ENCODE measurements at places on chromosomes 5 and 9.

- no peak for DNase-seq
These were observed 46.6 kb downstream of the ATG10 start for GRCh38 chr5:82018462-82018861.

DNA sequence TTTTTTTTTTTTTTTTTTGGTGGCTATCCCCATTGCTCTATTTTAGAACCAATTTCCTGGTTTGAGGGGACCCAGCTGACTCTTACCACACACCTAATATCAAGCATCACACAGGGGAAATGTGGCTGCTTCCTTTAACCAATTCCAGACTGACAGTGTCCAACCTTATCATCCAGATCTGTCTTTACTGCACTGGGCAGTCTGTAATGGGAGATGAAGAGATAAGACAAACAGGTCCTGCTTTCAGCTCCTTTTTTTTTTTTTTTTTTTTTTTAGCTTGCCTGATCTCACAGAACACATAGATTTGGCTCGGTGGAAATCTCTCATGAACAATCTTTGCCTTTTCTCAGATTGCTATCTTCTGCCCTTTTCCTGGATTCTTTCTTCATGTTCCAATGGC is 198.8 kb upstream of the TYRP1 start:
- DNase-seq, result no peak

DNA sequence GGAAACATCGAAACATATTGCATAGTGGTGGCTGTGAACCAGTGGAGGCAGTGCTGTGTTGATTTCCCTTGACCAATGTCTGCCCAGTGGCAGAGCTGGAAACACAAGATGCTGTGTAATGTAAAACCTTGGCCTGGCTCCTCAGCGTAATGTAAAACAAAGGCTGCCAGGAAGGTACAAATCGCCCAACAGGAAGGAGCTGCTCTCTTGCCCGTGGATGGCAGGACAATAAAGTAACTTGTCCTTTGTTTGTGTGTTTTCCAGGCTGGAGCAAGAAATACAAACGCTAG is 143.4 kb downstream of the PALM2AKAP2 start:
- no peak for DNase-seq

GRCh38 chr5:90809311-90810056 is 250.9 kb downstream of the ADGRV1 start:
- no peak for DNase-seq

DNA sequence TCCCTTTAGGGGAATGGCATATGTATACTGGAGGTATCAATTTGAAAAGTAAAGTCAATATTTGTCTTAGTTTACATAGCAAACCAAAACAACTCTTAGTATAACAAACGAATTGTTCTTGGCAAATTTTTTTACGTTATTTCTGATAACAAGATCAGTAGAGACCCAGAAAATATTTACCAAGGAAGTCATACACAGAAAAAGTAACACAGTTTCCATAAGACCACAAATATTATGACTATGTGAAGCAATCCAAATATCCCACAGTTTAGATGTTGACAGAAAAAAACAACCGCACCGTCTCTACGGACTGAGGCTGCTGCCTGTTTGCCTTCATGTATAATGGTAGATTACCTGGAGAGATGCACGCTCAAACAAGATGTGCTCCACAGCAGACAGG is 46.5 kb upstream of the DAPK1 start:
- no peak for DNase-seq

- no peak for DNase-seq
These were observed 47.6 kb downstream of the NSG2 start for GRCh38 chr5:174093123-174093522.

DNA sequence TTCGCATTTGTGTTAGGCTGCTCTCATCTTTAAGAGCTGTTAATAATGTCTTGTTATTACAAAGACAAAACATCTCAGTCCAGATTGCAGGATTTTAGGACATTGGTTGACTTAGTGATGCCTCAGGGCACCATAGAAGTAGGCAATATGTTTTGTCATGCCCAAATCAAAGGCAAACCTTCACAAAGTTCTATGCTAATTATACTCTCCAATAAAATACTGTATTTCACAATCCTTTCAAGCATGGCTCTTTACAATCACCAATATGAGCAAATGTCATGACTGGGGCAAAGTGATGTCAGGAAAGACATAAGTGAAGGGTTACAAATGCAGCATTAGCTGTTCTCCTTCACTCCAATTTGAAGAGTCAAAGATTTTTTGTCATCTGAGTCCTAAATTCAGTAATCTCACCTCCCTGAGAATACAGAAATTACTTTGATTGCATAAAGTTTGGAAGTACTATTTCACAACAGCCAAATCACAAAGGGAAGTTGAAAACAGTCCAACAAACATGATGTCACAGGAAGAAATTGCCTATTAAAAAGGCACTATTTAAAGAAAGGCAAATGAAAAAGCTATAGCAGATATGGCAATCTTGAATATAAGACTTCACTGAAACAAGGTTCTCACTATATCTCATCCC is 303.2 kb downstream of the PRR16 start:
- DNase-seq, result no peak

DNA sequence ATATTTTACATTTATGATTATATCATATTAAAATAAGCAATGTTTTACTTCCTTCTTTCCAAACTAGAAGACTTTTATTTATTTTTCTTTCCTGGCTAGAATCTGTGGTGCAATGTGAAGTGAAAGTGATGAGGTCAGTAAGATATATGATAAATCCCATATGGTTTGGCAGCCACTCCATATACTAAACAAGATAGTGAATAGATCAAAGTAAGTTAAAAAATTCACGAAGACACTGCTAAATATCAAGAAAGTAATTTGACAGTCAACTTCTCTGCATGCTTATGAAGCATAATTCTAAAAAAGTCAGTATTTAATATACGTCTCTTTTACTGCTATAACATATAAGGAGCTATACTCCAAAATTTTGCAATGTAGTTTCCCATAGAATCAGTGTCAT is 972.8 kb downstream of the DTWD2 start:
- no peak for DNase-seq

GRCh38 chr9:32502464-32502863 is 23.5 kb downstream of the RIGI start:
- peak; percentile 14 for DNase-seq

GRCh38 chr5:2570586-2570985 is 180.9 kb downstream of the IRX2 start:
- no peak for DNase-seq

GRCh38 chr5:4945296-4945695 is 194.8 kb upstream of the ADAMTS16 start:
- no peak for DNase-seq

- no peak for DNase-seq
These were observed 7.5 kb downstream of the PLPP7 start for GRCh38 chr9:131296906-131297500.

DNA sequence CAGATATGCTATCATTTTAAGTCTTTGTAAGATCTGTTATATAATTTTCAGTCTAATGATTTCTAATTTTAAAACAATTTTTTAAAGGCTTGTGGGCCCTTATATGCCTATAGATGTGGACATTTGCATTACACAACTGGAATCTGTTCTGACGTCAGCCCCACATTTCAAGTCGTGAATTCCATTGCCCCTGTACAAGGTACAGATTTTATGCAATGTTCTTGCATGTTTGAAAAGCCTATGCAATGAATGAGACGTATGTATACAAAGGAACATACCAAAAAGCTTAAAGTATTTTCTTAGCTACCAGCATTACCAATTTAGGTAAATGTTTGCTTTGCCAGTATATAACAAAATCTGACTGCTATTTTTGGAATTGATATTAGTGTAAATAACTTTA is 77.2 kb downstream of the ITGA1 start:
- no peak for DNase-seq

GRCh38 chr5:150141544-150142184 is 14.0 kb downstream of the PDGFRB start:
- peak; percentile 76 for DNase-seq

- DNase-seq, result no peak
These were observed 84.0 kb downstream of the USP20 start for GRCh38 chr9:129919277-129919676.

DNA sequence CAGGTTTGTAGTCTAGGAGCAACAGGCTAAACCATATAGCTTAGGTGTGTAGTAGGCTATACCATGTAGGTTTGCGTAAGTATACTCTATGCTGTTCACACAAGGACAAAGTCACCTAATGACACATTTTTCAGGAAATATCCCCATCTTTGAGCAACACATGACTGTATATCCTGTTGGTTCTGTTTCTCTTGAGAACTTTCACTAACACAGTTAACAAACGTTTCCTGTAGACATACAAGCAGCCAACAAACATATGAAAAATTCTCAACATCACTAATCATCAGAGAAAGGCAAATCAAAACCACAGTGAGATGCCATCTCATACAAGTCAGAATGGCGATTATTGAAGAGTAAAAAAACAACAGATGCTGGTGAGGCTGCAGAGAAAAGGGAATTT is 68.2 kb downstream of the NR2F1-AS1 start:
- peak; percentile 8 for DNase-seq

- DNase-seq, result no peak
These were observed 16.7 kb downstream of the PSD2 start for GRCh38 chr5:139812323-139812722.

- no peak for DNase-seq
These were observed 57.5 kb downstream of the ZNF510 start for GRCh38 chr9:96720435-96720834.

- DNase-seq, result no peak
These were observed 216.7 kb downstream of the SMARCA2 start for GRCh38 chr9:2231829-2232228.

DNA sequence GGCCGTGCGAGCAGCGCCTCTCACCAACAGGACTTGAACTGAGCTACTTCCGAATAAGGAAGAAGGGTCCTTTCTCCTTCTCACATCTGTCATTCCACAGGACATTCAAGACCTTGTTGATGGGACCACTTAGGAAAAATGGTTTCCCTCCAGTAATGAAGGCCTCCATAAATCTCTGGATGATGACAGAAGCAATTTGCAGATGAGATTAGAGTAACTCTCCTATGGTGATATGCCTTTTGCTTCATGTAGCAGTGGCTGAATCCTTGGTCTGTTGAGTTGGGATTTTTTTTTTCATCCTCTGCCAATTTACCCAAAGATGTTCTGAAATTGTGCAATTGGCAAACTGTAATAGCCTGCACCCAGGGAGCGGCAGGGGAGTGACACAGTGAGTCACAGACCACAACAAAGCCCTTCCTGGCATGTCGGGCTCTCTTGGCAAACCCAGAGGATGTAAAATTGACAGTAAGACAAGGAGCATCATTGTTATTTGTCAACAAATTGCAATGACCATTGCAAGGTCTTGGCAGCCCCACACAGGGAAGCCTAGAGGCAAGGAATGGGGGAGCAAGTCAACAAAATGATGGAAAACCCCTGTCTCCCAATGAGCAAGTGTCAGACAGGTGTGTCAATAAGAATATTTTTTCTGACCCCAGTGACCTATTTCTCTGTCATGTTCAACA is 275.9 kb downstream of the ACTL7B start:
- DNase-seq, result no peak

GRCh38 chr5:175542232-175542965 is 64.0 kb downstream of the SFXN1 start:
- DNase-seq, result no peak

- DNase-seq, result no peak
These were observed 62.2 kb upstream of the PPARGC1B start for GRCh38 chr5:149667829-149668330.

DNA sequence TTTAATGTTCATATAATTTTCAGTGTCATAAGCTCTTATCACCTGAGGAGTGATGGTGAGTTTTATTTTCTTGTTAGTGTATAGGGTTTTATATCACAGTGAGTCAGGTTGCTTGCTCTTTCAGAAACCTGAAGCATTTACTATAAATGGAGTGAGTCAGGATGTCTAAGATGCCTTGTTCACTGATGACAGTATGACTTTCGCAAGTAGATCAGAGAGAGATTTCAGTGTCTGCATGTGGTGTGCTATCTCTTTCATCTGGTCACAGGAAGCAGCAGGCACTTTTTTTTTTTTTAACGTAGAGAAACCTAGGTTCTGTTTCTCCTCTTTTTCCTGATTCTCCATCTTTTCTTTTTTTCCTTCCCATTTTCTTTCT is 237.1 kb downstream of the DMRTA1 start:
- peak; percentile 32 for DNase-seq

DNA sequence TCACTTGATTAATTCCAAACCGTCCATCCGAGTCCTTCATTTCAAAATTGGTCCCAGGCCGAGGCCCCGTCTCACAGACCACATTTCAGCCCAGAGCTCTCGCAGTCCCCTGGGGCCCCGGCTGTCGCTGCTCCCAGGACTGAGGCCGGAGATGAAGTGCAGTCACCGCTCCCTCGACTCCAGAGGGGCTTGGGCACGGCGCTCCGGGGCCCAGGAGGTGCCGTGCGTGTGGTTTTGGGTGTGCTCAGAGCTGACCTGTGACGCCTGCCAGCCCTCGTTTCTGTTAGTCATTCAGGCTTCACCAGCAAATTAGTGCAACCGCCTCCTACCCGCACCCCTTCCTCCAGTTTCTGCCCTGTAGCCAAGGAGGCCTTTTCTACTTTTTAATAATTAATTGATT is 48.7 kb upstream of the PHYKPL start:
- DNase-seq, result no peak

GRCh38 chr5:59600998-59601397 is 292.5 kb downstream of the PDE4D start:
- DNase-seq, result no peak

DNA sequence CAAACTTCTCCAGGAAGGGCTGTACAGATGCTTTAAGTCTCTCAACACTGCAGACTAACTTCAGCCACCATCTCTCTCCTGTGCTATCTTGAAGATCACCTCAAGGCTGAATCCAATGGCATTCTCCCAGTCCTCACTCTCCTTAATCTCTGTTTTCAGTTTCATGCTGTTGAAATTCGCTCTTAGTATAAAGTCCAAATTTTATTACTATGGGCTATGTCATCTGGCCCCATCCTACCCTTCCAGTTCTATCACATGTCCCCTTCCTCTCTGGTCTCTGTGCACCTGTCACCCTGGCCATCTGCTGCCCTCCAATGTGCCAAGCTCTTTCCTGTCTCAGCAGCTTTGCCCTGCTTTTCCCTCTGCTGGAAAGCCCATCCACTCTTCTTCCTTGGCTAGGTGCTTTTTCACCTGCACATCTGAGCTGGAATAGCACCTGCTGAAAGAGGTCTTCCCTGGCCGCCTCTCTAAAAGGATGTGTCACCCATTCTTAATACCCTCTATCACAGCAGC is 284.7 kb upstream of the MAP3K1 start:
- DNase-seq, result no peak

DNA sequence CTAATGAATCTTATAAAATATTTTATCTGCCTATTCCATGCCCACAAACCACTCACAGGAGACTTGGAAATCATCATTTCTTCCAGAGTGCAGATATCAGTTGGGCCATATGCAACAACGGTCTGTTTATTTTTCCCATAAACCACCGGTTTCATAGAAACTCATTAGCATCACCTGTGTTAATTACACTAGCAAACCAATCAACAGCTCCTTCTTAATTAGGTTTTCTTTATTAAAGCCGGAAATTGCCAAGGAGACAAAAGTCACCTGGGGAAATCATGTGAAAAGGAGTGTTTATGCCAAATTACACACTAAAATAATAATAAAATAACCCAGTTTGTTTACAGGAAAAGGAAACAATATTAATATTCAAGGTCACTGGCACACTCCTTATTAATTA is 129.6 kb downstream of the EBF1 start:
- no peak for DNase-seq

Measured in AG08396 (cell line).